ENCODE measurements at places on chromosomes 2 and 18.

- no peak for DNase-seq
Measured at GRCh38 chr2:225318440-225318839, 81.1 kb upstream of the NYAP2 start.

- no peak for DNase-seq
Measured at GRCh38 chr2:142234741-142235140, 103.9 kb upstream of the LRP1B start.

DNA sequence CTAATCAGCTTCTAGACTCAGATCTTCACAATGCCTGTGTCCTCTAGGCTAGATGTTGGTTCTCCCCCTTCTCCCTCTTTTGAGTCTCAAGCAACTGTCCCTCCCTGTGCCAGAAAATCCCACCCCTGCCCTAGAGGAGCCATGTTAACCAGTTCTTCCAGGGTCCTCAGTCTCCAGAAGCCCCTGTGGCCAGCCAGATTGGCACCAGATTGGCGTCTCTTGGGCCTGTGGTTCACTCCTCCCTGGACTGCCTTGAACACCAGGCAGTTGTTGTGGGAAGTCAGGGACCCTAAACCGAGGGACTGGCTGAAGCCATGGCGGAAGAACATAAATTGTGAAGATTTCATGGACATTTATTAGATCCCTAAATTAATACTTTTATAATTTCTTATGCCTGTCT, 36.6 kb downstream of the CYP26B1 start:
- no peak for DNase-seq

DNA sequence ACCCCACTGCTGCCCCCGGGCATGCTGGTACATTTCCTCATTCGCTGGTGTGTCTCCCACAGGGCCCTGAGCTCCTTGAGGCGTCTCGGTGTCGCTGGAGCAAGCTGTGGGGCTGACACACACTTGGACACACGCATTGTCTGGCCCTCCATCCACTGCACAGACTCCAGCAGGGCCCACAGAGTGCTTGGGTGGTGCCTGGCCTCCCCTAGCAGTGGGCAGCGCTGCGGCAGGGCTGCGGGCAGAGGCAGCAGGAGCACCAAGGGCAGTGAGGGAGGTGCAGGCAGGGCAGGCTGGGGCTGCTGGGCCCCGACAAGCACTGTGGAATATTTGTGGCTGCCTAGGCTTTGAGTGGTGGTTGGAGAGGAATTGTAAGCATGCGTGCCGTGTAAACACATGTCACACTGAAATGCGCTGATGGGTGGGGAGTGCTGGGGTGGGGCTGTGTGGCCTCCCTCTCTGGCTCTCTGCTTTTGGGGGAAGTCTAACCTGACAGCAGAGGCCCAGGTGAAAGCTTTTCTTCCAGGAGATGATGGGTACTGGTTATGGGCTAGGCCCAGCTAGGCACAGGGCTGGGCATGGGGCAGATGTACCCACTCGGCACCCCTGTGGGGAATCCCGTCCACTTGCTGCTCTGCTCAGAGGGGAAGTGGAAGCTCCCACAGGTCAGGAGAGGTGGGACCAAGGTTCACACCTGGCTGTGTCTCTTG, 55.5 kb upstream of the HS6ST1 start:
- peak; percentile 66 for DNase-seq

DNA sequence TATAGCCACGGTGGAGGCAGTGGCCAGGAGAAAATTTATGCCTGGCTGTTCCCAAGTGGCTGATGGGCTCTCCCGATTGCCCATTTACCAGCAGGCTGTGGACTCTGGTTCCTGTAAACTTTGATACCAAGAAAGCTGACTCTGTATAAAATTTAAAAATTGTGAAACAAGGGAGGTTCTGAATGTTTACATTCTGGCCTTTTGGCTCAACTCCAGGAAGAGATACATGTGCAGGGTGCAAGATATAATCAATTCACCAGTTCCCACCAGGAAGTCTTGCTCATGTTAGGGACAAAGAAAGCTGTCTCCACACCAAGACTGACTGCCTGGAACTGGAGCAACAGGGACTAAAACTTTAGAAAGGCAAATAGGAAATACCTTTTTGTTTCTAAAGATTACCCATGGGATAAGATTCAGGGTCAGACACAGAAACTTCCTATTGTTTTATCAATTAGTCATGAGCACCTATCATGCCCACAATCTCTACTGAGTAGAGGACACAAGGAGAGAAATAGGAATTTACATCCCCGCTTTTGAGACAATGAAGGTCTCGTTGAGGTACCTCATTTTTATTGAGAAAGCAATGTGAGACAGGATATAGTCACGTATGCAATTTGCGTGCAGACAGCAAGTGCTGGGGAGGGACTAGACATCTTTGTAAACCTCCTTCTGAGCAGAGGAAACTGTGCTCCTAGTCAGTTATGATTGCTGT, 123.5 kb downstream of the LIPG start:
- DNase-seq: no peak

DNA sequence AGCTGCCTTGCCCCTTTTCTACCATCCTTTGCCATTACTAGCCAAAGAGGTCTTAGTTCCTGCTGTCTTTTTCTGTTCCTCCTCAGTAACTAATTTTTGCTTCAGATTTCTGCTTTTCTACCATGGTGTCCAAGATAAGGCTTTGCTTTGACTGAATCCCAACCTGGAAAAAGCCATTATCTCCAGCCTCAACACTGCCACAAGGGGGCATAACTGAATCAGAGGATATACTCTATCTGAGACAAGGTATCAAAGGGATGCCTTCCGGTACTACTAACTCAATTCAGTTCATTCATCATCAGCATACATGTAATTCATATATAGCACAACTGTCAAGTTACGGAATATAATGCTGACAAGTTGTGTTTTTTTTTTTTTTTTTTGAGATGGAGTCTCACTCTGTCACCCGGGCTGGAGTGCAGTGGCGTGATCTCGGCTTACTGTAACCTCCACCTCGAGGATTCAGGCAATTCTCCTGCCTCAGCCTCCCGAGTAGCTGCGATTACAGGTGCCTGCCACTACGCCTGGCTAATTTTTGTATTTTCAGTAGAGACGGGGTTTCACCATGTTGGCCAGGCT, 11.4 kb downstream of the OSGEPL1 start:
- no peak for DNase-seq

DNA sequence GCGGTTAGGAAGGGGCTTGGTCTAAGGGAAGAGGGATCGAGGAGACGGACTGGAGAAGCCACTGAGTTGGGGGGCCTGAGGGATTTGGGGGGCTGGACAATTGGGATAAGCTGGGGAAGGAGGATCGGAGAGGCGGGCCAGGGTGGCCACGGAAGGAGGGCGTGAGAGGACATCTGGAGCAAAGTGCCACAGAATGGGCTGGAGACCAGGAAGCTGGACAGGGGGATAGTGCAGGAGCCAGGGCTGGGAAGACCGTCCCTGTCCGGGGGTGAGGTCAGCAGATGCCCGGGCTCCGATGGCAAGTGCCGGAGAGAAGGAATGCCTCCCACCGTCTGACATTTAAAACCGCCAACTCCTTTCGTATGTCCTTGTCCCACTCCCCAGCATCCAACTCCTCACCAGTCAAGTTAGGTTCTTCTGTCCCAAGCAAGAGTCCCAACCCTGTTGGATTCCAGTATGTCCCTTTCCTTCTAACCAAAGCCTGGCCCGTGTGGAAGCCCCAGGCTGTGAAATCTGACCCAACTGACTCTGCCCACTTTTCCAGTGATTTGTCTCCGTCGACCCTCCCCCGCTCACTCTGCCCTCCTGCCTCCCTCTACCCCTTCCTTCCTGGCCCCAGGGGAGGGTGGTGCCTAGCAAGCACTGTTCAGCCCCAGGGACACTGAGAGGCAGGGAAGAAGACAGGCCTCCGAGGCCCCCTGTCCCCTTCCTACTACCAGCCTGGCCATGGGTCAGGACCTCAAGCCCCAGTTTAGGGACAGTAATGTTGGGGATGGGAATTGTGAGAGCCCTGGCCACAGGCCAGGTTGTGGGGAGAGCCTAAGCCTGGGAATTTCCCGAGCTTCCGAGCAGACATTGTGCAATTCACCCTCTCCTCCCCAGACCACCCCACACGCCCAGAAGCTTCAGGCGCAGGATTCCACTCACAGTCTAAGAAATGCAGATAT, 31.5 kb upstream of the TMBIM1 start:
- peak; percentile 10 for DNase-seq

DNA sequence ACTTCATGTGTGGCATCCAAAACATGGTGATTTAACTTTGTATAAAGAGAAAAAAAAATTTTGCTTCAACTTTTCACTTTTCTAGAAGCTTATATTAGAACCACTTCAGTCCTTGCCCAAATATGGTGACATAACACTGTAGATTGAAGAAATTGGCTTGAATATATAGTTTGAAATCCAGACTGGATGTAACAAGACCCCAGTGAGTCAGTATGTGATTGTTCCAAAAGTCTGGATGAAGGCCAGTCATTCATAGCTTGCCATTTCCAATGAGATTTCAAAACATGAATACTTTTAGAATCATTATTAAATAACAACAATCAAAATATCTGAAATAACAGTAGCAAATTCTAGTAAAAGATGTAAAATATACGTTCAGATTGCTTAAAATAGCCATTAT, 104.8 kb upstream of the FN1 start:
- DNase-seq: peak; percentile 58

GRCh38 chr2:238868067-238868524, 20.2 kb downstream of the TWIST2 start:
- no peak for DNase-seq

DNA sequence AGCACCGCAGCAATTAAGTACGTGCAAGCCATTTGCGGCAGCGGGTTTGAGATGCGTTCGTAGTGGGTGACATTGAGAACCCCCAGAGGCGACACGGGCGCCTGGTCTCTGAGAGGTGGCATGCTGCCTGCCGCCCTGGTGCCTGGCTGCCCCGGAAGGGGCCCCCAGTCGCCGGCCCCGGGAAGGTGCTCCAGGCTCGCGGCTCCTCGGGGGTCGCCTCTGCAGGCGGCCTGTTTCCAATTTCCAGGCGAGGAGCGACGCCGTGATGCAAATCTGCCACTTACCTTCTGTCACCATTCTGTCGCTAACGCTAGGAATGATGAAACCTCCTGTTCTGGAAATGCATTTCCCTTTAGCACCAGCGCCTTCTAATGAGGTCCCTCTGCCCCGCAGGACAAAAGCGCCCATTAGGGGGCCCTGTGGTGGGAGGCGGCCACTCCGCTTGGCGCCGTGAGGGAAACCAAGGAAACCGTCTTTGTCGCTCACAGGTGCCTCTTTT, 13.0 kb downstream of the KIF5C start:
- DNase-seq: no peak

GRCh38 chr2:232367016-232367415, 11.5 kb upstream of the ALPP start:
- DNase-seq: no peak

DNA sequence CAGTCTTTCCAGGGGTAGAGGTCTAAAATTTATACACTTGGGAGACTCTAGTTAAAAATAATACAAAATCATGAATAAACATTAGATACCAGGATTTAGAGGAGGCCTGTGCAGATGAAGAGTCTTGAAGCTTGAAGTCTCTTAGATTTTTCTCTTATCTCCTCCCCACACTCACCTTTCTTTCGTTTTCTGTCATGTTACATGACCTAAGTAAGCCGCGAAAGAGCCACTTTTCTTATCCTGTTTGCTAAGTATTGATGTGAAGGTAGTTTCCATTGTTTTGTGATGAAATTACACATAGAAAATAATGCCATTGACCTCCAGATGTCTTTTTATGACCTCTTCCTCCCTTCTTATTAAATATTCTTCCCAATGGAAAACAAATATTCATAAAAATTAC, 367.8 kb downstream of the LRRTM1 start:
- DNase-seq: no peak

GRCh38 chr2:72011370-72011689, 136.3 kb downstream of the CYP26B1 start:
- DNase-seq: no peak

DNA sequence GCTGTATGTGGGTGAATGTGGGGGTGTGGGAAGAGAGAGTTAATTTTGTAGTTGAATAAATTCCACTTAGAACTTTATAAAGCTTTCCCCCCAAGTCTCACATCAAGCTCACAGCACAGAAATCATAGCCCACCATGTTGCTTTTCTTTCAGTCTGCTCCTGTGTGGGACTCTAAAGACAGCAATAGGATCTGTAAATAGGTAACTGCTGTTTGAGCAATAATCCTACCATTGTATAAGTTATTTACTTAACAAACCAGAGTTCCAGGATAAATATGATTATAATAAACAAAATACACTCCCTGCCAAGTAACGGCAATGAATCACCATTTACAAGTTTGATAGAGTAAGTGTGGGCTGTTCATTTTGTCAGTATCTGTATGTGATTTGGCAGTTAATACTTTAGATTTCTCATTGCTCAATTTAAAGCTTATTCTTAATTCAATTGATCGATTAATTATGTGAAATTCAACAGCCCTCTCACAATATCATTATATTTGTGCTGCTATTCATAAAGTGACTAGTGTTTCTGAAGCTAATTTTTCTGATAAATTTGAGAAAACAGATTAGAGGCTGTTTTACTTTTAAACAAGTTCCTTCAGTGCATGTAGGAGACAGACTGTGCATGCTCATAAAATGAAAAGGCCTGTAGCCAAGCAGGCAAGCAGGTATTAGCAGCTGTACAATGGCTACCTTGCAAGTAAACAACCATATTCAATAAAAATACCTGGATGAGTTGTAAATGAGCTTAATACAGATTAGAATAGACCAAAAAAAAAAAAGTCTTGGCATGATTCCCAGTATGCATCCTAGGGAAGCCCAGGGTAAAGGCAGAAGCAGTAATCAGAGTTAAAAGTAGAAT, 142.7 kb downstream of the PDE11A start:
- DNase-seq: no peak

DNA sequence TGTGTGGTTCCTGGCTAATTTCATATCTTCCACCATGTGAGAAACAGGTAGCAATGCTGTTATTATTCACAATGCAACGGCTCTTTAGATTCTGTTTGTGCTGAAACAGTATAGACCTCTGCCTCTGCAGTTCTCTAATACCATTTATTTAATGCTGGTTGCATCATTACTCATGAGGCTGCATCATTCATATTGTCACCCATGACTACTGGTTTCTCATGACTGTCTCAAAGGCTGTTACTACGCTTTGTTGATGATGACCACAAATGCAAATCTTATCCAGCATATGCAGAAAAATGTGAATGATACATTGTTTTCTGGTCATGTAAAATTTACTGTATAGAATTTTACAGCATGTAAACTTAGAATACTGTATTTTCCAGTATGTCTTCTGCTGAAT, 22.5 kb downstream of the CAVIN2 start:
- DNase-seq: no peak

DNA sequence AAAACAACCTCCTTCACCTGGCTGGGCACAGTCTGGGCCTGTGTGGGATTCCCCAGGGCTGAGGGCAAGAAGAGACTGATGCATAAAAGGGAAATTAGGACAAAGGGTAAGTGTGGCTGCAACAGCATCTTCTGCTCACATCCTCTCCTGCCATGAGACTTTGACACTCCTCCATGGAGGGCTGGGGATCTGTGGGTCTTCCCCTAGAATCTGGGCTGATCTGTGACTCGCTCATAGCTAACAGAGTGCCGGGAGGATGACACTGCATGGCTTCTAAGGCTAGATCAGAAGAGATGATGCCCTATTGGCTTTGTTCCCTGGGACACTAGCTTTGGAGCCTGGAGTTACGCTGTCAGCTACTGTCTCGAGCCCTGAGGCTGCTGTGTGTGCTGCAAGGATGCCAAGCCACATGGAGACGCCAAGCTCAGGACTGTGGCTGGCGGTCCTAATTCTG, 24.3 kb downstream of the MOCOS start:
- peak; percentile 58 for DNase-seq

GRCh38 chr2:120599656-120600055, 136.0 kb upstream of the GLI2 start:
- no peak for DNase-seq
